ENCODE measurements at places on chromosomes 7 and 10.

DNA sequence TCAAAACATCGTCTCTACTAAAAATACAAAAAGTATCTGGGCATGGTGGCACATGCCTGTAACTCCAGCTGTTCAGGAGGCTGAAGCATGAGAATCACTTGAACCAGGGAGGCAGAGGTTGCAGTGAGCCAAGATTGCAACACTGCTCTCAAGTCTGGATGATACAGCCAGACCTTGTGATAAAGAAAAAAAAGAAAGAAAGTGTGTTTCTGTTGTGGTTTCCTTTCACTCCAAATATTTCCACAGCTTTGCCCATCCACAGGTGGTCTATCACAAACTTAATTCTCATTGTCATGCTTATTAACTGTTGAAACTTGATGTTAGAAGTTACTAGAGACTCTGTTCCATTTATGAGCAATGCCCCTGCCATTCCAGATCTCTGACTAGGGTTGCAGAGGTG, 316.0 kb upstream of the SEMA3C start:
- peak; percentile 17 for DNase-seq

DNA sequence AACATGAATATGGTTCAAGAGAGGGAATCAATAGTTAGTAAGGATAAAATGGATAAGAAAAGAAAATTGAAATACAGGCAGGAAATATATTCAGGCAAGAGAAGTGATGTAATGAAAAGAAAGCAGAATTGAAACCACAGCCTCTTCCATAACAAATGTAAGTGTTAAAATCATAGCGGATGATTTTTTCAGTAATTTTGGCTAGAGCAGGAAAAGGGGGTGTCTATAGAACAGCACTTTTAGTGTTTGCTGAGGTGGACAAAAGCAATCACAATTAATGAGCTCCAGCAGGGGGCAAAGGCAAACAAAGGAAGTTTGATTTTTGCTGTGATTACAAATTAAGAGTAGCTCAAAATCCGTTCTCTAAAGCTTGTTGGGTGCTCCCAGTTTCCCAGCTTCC, 79.0 kb downstream of the TRIL start:
- no peak for DNase-seq

GRCh38 chr10:48237259-48238250, 36.9 kb downstream of the FRMPD2 start:
- no peak for DNase-seq

DNA sequence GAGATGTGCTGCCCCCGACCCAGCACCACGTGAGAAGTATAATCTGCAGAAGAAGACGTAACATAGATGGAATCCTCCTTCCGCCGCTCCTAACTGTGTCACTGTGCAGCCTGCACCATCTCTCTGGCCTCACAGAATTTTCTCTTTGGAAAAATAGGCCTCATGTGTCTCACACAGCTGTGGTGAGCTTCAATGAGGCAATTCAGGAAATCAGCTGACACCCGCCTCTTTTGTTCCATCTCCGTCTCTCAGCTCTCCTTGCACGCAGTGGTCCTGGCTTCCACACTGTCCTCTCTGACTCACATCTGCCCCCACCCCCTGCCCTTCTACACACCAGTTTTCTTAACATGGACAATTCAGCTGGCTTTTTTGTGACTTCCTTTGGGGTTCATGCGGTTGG, 7.2 kb downstream of the C10orf90 start:
- no peak for DNase-seq

DNA sequence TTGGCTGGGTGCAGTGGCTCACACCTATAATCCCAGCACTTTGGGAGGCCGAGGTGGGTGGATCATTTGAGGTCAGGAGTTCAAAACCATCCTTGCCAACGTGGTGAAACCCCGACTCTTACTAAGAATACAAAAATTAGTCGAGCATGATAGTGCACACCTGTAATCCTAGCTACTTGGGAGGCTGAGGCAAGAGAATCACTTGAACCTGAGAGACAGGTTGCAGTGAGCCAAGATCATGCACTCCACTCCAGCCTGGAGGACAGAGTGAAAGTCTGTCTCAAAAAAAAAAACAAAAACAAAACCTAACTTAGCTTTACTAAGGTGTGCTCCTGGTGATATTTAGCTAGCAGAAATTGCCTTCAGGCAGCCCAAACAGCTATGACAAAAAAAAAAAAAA, 24.3 kb upstream of the VDAC2 start:
- no peak for DNase-seq

DNA sequence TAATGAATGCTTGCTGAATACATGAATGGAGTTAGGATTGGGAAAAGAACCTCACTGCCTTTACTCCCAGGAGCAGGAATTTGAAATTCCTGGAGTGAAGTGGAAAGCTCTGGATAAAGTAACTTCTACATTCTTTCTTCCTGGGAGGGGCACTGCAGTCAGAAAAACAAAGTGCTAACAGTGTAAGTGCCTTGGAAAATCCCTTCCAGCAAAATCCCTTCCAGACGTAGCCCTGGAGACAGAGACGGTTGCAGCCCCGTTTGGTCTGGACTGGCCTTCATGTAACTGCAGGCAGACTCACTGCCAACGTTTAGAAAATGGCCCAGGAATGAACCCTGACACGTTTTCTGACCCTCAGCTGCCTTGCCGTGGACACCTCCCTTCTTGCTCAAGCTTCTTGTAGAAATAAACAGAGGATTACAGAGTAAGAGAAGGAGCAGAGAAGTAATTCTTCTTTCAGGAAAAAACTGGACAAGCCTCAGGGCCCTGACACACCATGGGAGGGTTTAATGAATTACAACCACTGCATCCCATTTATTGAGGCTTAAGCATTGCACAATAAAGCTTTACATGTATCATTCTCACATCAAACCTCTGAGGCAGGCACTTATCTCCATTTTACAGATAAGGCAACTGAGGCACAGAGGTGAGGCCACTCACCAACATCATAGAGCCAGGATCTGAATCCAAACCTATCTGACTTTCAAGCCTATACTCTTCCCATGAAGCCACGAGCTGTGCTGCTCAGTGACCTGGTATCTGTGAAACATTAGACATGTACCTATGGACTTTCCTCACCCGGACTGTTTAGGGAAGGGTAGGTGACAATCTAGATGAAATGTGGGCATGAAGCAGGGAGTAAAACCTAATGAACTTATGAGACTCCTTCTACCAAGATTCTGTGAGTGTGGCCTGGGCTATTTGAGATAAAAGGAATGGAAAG, 7.8 kb downstream of the ITPRIP start:
- peak; percentile 88 for DNase-seq

DNA sequence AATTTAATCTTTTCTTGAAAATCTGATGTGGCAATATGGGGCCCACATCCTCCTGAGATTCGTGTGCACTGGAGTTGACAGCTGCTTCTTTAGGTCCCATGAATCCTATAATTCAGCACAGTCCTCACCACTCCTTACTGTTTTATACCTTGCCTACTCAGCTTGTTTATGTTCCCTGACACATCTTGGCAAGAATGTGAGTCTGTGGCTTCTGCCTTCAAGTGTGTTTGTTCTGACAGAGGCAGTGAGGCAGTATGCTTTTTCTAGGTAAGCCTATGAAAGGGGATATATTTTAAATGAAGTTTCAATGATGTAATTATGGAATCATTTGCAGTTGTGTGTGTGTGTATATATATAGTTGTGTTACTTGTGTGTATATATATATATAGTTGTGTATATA, 106.4 kb downstream of the AMPH start:
- peak; percentile 1 for DNase-seq

DNA sequence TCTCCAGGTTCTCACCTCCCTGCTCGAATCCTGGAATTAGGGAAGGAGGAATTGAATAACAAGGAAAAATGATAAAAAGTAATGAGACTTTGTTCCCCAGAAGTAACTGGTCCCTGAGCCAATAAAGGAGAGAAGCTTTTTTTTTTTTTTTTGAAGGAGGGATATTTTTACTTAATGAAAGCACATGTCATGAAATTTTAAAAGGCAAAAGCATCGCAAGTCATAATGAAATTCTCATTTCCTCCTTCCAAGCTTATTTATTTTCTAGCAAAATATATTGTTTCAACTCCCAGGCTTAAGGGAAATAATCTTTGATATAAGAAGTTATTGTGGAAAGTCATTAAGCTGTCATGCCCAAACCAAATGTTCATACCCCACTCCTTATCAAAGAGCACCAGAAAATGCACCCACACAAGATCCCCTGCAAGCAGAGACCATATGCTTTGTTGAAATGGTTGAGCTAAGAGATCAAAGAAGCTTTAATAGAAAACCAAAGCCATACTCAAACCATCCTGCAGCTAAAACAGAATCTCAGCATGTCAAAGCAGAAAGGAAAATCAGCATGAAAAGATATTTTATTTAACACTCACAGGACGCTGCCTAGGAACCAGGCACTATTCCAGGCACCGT, 16.7 kb upstream of the ABCC2 start:
- no peak for DNase-seq

- DNase-seq: no peak
Measured at GRCh38 chr7:42212541-42213090, 24.4 kb downstream of the GLI3 start.

- no peak for DNase-seq
Measured at GRCh38 chr7:159036916-159037605, 107.6 kb downstream of the VIPR2 start.

DNA sequence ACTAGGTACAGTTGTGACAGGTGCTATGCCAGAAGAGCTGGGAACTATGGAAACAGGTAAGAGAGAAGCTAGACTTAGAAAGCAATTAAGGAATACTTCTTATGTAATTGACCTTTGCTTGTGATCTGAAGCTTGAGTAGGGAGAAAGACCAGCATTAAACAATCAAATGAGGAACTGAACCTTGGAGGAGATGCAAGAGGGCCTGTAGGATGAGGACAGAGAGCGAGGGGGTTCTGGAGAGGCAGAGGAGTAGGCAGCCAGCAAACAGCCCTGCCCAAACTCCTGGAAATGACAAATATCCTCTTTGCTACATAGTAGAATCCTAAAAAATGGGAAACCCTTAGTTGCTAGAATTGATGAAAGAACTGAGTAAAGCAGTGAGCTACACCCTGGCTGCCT, 41.6 kb upstream of the FAM204A start:
- DNase-seq: no peak

DNA sequence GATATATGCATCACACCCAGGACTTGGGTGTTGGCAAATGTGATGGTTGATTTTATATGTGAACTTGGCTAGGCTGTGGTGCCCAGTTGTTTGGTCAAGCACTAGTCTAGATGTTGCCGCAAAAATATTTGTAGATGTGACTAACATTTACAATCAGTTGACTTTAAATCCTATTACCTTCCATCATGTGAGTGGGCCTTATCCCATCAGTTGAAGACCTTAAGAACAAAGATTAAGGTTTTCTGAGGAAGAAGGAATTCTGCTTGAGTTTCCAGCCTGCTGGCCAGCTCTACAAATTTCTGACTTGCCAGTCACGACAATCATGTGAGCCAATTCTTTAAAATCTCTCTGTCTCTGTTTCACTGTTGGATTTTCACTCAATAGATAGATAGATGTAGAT, 20.3 kb downstream of the TSPAN13 start:
- no peak for DNase-seq

GRCh38 chr10:88782222-88782621, 20.3 kb upstream of the LIPM start:
- no peak for DNase-seq

- DNase-seq: no peak
Measured at GRCh38 chr7:16839646-16840045, 34.8 kb upstream of the AGR2 start.

DNA sequence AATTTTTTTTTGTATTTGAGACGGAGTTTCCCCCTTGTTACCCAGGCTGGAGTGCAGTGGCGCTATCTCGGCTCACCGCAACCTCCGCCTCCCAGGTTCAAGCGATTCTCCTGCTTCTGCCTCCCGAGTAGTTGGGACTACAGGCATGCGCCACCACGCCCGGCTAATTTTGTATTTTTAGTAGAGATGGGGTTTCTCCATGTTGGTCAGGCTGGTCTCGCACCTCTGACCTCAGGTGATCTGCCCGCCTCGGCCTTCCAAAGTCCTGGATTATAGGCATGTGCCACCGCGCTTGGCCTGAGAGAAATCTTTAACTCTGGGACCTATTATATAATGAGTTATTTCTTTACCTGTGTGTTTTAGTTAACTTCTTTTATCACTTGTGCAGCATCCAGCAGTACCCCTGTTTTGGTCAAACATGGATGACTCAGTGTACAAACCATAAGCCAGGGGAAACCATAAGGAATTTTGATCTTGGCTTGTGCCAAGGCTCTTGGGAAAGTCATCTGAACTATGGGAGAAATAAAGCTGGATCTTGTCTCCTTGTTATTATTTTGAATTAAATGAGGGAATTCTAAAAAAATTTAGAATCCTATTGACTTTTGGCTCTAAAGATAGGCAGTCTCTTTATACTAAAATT, 23.6 kb upstream of the ZRANB1 start:
- DNase-seq: peak; percentile 61

DNA sequence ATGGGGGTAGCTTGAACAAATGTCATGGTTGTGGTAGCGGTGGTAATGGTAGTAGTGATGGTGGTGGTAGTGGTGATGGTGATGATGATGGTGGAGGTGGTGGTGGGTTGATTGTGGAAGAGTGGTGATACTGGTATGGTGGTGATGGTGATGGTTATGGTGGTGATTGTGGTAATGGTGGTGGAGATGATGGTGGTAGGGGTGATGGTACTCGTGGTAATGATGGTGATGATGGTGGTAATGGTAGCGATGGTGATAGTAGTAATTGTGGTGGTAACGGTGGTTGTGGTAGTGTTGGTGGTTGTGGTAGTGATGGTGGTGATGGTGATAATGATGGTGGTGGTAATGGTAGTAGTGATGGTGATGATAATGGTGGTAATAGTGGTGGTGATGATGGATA, 65.7 kb upstream of the SDK1 start:
- no peak for DNase-seq

GRCh38 chr7:83941300-83941699, 253.3 kb downstream of the SEMA3A start:
- no peak for DNase-seq

GRCh38 chr7:602341-603141, 82.9 kb upstream of the PDGFA start:
- DNase-seq: no peak

DNA sequence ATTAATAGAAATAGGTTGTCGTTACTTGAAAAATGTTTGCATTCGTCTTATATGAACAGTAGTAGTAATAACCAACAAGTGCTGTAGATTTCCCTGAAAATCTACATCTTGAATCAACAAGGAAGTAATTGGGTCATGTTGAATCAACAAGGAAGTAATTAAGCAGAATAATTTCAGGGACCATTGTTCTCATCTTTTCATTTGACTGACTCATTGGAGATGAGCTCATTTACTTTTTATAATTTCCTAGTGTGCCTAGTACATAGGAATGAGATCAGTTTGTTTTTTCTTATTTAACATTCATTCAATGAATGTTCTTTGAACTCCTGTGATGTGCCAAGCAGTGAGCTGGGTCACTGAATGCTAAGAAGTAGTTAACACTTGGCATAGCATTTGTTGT, 8.2 kb downstream of the CLDN12 start:
- peak; percentile 30 for DNase-seq

- no peak for DNase-seq
Measured at GRCh38 chr7:120925392-120925791, 25.2 kb upstream of the ING3 start.

DNA sequence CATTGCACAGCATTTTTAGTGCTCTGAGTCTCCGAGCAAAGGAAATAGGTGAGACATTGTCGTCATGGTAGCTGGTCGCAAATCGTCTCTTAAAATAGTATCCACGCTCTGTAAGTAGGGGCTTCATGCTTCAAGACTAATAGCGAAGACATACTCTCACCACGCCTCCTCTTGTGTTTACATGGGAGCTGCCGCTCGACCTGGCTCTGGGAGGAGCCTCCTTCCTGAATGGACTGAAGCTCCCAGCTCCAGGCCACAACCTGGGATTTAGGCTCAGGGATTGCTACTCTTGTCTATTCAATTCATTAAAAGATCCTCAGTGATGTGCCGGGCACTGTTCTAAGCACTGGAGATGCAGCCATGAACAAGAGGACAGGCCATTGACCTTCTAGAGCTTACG, 196.1 kb upstream of the GALNT17 start:
- no peak for DNase-seq
